Amniotic stem cell (primary cell): ENCODE measurements at places on chromosomes 3 and 15.

GRCh38 chr3:107633327-107634098, 110.8 kb downstream of the BBX start:
- no peak for DNase-seq

DNA sequence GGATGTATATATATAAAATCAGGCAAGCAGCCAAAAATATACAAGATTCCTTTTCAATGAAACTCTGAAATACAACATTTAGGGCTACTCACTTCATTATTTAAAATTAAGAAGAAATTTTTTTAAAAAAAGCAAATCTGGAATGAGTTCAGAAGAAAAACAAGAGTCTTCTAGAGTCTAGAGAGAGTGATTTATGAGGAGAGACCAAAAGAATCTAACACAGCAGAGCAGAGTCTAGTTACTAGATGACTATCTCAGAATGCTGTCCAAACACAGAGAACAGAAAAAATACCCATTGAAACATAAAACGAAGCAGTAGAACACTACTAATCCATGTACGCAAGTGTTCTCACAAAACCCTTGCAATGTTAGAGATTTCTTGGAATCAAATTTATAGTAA, 275.2 kb upstream of the CBLB start:
- no peak for DNase-seq

DNA sequence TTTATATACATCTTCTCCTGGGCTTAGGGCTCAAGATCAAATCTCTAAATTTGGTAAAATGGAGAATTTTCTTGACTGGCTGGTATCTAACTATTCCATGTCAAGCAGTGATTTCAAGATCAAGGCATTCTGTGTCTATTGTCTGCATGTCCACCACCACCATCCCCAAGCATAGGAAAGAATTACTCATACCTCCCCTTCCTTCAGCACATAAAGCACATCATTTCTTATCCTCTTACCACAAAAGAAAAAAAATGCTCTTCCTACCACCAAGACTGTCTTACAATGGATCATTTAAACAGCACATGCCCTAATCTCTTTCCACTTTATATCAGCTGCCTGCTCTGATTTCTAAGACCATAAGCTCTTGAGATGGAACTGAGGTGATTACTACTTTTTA, 470.5 kb upstream of the THBS1 start:
- DNase-seq, result no peak

- DNase-seq, result no peak
Measured at GRCh38 chr3:196135693-196136639, 54.1 kb upstream of the TFRC start.

GRCh38 chr3:39005295-39005694, 46.4 kb downstream of the SCN11A start:
- no peak for DNase-seq
